SHP77 treated with DMSO at 0.1 percent for 48 hours (cell line): ENCODE measurements at places on chromosomes 2 and 18.

GRCh38 chr2:195296490-195296889 is 360.5 kb upstream of the SLC39A10 start:
- no peak for DNase-seq

GRCh38 chr2:206462240-206462854 is 19.0 kb downstream of the ADAM23 start:
- no peak for DNase-seq

DNA sequence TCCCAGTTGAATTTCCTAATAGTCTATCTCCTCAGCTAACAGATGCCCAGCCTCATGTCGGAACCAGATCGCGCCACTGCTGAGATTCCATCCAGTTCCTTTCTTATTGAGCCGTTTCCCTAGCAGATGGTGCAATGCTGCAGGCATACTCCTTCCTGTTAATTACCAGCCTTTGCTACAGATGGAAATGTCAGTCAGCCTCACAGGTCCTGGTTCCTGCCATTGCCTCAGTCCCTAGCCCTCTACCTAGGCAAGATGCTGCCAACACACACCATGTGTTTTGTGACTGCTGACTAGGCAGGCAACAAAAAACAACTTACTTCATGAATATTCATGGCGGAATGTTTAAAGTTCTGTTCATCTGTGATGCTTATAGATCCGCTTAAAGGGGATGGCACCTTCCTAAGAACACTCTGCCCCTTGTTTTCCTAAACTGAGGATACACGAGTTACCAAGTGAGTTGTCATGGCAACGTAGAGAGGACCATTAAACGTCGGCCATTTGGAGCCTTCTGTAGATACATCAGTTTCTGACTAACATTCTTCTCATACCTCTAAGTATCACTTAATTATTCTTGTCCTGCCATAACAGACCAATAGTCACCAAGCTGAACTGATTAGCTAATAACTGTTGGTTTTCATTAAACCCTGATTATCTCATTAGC is 749.5 kb downstream of the RNF144A start:
- DNase-seq: no peak

- no peak for DNase-seq
Measured at GRCh38 chr2:145961846-145962245, 1441.9 kb upstream of the ZEB2 start.

GRCh38 chr2:239381709-239382134 is 19.1 kb downstream of the HDAC4 start:
- no peak for DNase-seq

GRCh38 chr2:167689444-167689843 is 558.0 kb downstream of the STK39 start:
- DNase-seq: no peak

- DNase-seq: no peak
Measured at GRCh38 chr2:221402072-221402471, 170.0 kb downstream of the EPHA4 start.
